ENCODE measurements at places on chromosomes 1 and 21. TPM values are rescaled to one million over a fixed set of nuclear protein-coding genes. Genes with fewer than 3 reads are reported as not detected.

- no peak for DNase-seq
Measured at GRCh38 chr21:36463991-36464390, 15.9 kb downstream of the CLDN14 start.

GRCh38 chr1:163540727-163541126 is 219.0 kb downstream of the NUF2 start:
- DNase-seq = no peak

The BNIPL gene
- not detected for polyA plus RNA-seq

The EEIG2 gene
- polyA plus RNA-seq = 1.1 TPM

The RASAL2 gene
- polyA plus RNA-seq = 2.1 TPM

All from naive B cell (primary cell).